Cardiac septum (tissue), 1 donor: ENCODE measurements at places on chromosomes 11 and 22.
A peak's percentile ranks its signal among the peaks of the same experiment; 100 is the strongest.

DNA sequence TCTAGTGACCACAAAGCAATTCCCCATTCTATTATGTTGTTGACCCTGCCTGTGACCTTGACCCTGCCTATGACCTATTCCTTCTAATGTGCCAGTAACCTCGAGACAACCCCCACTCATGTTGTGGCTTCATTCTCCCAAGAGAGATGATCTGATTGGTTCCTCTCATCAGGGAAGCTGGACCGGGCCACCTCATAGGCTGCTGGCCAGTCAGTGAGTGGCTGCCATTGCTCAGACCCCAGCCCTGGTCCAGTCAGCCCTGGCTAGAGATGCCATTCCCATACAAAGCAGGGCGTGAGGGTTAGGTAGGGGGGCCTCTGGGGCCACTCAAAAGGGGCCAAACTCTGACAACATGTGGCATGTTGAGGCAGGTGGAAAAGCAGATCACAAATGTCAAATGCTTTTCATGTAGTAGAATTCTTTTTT is 11.9 kb downstream of the SLC29A2 start:
- no peak for DNase-seq

- DNase-seq: no peak
Observed at GRCh38 chr11:62108017-62108750, 15.6 kb upstream of the INCENP start.

- DNase-seq: no peak
Observed at GRCh38 chr11:121405646-121406045, 46.5 kb upstream of the SORL1 start.

DNA sequence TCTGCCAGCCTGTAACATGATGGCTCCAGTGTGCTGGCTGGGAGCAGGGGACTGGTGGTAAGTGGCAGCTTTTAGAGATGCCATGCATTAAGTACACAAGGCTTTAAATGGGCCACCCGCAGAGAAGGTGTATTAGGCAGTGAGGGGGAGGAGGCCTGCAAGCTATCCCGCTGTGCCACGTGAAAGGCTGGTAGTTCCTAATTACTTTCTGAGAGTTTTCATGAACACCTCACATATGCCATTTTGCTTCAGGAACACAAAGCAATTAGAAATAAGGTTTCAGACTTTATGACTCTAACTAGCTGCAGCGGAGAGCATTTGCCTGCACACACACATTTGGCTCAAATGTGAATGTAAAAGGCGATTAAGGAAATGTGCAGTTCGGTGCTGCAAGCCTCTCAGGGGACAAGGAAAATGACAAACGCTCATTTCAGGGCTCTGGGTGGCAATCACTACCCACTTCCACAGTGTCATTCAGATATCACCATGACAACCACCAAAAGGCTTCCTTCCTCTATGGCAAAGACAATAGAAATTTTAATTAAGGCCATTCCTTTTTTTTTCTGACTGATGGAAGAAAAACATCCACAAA is 116.6 kb downstream of the PLEKHA7 start:
- no peak for DNase-seq

DNA sequence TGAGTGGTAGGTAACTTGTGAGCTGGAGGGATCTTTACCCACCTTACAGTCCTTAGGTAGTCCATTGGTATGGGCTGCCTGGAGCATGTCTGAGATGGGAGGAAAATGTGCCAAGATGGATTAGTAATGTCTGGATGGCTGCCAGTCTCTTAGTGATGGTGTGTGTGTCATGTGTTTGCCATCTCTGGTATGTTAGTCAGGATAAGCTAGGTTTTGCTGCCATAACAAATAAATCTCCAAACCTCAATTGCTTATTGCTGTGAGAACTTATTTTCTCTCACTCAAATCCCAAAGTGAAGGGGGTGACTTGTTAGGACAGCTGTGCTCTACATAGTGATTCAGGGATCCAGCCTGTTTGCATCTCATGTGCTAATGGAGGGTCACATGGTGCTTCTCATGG is 40.9 kb upstream of the MYEOV start:
- peak; percentile 33 for DNase-seq

DNA sequence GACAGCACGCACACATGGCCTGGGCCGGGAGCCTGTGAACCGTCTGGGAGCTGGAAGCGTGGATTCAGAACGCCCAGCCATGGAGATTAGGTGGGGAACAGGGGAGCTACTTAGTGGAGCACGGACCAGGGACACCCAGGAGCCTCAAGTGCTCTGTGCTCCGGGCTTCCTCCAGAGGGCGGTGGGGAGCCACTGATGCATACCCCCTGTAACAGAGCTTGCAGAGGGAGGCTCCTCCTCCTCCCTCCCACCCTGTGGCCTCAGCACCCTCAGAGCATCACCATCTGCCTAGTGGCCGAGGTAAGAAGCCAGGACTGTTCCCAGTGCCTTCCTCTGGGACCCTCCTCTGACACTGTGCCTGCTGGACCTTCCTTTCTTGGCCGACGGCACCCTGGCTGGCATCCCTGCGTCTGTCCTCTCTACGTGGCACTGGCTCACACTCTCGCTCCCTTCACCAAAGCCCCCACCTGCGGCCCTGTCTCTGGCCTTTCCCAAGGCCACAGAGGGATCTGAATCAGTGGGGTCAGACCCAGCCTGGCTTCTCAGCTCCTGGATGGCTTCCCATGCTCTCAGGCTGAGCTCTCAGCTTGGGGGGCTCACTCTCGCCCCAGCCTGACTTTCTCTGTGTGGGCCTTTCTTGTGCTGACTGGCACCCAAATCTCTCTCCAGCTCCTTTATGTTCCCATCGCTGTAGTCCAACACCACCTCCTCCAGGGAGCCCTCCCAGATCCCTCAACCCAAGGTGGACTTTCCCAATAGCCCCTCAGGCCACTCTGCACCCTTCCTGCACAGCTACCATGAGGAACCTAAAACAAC is 780.9 kb downstream of the BRD1 start:
- peak; percentile 75 for DNase-seq

- no peak for DNase-seq
Observed at GRCh38 chr11:12375720-12376119, 1.7 kb upstream of the PARVA start.

DNA sequence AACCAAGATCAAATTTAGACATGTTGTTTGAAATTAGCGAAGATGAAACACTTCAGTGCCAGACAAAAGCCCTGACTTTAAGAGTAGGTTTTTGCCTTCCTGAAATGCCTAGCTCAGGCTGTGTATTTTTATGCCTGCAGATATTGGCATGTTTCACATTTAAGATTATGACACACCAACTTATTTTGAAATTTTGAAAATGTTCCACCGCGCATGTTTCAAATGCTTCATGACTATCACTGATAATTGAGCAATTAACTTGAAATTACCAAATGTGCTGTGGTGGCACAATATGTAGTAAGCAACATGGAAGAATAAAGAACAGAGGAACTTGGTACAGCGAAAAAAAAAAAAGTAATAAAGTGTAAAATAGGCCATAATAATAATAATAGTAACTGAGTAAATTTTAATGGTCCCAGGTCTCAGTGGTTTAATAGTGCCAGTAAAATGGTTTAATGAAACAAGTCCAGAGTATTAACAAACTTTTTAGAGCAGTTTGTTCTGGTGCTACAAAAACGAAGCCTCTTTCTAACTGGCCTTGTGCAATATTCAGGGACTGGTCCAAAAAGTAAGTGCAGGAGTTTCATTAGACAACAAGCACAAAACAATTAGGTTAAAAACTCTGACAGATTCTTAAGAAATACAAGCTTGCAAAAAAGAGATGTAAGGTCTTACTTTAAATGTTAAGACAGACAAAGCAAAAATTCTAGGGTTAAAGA is 112.5 kb upstream of the SOX6 start:
- no peak for DNase-seq

GRCh38 chr11:70544774-70545609 is 146.7 kb downstream of the CTTN start:
- no peak for DNase-seq

DNA sequence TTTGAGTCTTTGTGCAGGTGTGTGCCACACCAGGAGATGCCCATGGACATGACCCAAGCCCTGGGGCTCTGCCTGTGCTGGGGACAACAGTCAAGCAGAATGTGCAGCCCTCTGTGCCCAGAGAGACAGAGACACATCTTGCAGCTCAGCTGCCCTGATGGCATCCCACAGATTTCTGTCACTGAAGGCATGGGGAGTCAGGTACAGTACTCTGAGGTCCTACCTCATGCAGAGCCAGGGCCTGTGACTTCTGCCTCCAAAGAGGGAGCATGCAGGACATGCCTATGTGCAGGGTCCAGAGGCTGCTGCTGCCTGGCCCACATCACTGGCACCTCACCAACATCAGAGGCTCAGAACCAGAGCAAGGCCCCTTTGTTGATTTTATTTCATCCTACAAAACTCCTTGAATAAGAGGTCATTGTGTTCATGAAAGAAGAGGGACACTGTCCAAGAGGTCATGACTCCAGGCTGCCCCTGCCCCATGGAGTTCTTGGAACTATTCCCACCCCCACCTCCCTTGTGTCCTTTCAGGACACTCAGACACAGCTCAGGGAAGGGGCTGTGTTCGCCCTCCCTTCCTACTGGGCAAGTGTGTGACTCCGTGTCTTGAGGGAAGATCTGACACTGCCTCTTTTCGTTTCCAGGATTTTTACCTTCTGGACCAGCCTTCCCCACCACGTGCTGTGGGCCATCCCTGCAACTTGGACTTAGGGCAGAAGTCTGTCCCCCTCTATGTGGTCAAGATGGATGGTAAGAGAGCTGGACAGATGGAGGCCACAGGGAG is 62.3 kb downstream of the BTG4 start:
- DNase-seq: no peak

DNA sequence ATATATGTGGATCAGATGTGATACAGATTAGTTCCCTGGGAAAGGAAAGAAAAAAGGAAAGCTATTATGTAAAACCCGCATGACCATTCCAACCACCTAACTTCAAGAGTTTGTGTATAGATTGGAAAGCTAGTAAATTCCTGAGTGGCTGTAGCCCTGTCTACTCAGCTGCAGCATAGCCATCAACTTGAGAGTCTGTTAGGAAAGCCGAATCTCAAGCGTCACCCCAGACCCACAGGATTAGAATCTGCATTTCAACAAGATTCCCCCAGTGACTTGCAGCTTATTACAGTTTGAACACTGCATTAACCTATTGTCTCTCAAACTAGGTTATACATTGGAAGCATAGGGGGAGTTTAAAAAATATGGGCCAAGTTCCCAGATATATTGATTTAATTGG is 921.7 kb downstream of the LRRC4C start:
- no peak for DNase-seq

- DNase-seq: peak; percentile 14
Observed at GRCh38 chr22:26825960-26826935, 168.9 kb downstream of the MIAT start.

- no peak for DNase-seq
Observed at GRCh38 chr11:5286901-5287300, 14.8 kb downstream of the OR51B4 start.

DNA sequence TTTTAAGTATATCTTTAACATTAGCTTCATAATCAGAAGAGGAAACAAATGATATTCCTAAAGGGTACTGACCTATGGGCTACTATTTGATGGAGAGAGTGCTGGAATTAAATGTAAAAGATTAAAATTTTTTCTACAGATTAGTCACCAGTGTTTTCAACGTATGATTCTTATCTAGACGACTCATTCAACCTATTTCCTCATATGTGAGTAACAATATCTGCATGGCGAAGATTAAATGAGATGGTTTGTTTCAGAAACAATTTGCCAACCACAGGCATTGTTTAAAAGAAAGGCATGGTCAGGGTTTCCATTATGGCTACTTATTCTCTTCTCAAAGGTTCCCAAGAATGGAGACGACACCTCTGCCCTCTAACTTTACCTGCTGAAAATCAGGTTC is 20.4 kb downstream of the OR56B4 start:
- DNase-seq: no peak

- DNase-seq: peak; percentile 69
Observed at GRCh38 chr11:130211781-130212401, 52.3 kb downstream of the ST14 start.
